ENCODE measurements at places on chromosomes 11 and 22.

- DNase-seq, result no peak
These were observed 16.2 kb downstream of the ATG13 start for GRCh38 chr11:46633291-46634217.

DNA sequence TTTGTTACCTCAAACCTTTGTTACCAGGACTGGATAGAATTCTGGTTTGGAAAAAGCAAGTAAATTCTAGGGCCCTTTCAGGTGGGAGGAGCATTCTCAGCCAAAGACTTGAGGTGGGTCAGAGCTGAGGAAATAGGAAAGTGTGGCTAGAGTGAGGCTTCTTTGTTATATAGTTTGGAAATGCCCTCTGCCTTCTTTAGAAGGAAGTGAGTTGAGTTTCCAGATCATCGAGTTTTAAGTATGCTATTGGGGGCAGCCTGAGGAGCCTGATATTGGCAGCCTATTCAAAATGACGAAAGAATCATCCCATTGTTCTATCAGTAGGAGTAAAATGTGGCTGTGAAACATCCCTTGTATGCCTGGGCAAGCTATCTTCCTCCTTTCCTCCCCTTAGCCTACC lies 134.1 kb downstream of the ARHGAP42 start:
- DNase-seq, result no peak

DNA sequence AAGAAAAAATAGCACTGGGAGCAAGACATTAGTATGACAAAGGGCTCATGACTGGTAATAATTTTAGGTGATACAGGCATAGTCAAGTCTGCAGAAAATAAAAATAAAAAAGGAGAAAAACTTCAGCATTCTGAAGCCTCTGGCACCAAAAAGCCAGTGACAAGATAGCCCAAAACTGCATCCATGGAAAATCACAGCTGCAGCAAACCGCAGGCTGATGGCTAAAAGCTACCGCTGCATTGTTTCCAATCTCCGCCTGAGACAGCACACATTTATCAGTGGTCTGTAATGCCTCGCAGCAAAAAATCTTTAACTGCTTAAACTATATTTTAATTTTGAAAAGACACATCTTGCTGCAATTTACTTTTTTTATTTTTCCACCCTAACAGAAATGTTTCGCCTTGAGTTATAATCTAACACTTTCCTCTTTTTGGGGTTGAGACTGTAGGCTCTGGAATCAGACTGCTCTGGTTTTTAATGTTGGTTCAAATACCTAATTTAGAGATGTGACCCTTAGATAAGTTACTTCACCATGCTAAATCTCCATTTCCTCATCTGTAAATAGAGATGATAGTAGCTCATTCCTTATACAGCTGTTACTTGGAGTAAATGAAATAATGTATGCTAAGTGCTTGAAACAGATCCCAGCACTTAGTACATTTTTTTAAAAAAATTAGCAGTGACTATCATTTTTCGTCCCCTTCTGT lies 42.0 kb upstream of the FIBIN start:
- no peak for DNase-seq

DNA sequence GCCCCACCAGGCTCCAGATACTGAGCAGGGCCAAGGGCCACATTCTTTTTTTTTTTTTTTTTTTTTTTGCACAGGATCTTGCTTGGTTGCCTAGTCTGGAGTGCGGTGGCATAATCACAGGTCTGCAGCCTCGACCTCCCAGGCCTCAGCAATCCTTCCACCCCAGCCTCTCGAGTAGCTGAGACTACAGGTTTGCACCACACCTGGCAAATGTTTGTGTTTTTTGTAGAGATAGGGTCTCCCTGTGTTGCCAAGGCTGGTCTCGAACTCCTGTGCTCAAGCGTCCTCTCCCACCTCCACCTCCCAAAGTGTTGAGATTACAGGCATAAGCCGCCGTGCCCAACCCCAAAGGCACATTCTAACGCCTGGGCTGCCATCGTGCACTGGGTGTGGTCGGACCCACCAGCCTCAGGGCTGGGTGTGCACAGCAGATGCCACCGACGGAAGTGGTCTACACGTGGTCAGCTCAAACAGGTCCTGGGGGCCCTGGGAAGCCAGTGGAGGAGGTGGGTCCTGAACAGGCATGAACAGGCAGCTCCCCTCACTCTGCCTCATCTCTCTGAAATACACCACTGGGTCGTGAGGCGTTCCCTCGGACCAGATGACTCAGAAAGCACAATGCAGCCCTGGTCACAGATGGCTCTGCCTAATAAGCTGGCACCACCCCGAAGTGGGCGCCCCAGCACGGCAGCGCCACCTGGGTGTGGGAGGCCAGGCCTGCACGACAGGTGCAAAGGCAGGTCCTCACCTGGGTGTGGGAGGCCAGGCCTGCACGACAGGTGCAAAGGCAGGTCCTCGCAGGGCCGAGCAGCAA lies 5.1 kb upstream of the B4GALNT4 start:
- DNase-seq, result no peak

GRCh38 chr22:32052936-32053791 lies 10.1 kb downstream of the SLC5A1 start:
- no peak for DNase-seq

DNA sequence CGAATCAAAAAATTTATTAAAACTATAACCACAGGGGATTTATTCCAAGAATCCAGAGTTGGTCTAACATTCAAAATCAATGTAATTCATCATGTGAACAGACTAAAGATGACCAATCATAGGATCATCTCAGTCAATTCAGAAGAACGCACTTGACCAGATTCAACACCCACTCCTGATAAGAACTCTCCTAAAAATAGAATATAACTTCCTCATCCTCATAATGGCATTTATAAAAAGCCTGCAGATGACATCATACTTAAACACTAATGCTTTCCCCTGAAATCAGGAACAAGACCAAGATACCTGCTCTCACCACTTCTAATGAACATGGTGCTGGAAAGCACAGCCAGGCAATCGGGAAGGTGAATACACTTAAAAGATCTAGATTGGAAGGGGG lies 10.5 kb upstream of the MUC2 start:
- no peak for DNase-seq

DNA sequence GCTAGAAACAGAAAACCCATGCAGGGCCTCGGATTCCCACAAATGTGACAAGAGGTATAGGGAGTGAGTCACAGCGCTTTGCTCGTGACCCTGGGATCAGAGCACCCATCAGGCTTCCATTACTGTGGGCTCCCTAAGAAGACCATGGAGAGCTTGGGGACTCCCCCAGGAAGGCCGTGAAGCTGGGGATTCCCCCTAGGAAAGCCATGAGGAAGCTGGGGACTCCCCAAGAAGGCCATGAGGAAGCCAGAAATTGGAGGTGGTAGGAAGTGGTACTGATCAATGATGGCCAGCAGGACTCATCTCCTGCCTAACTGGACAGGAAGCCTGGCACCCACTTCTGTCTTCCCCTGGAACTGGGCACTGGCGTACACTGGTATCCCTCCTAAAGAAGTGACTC lies 10.1 kb upstream of the DCPS start:
- no peak for DNase-seq

- DNase-seq, result no peak
These were observed 22.3 kb downstream of the CDKN1C start for GRCh38 chr11:2863276-2863618.

- DNase-seq, result no peak
These were observed 149.3 kb upstream of the B3GAT1 start for GRCh38 chr11:134561331-134561720.

- DNase-seq, result no peak
These were observed 19.1 kb upstream of the NECTIN1 start for GRCh38 chr11:119747868-119748660.

DNA sequence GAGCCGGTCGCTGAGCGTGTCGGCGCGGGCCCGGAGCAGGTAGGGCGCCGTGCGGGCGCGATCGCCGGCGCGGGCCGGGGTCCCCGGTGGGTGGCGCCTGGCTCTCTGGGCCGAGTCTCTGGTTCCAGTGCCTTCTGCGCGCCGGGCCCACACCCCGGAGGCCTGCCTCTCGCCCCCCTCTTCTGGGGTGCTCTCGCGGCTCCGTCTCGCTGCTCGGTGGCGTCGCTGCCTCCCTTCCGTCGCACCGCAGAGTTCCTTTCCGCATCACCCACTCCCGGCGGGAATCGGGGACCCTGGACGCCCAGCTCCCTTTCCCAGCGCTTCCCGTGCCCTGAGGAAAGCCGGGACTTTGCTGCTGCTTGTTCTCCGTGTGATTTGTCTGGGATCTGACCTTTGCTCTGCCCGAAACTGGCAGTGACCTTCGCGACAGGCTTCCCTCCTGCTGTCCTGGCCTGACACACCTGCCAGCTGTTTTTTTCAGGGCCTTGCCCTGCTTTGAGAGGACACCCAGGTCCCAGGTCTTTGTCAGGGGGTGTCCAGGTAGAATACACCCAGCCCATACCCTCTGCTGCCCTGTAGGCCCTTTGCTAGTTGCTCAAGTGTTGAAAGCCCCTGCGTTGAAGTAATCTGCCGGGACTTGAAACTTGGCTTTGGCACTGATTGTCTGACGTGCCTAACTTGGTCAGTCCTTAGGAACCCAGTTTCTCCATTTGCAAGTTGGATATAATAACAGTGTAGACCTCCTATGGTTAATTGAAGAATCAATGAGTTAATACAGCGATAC lies 711 bp downstream of the FDX1 start:
- DNase-seq, result peak; percentile 27

DNA sequence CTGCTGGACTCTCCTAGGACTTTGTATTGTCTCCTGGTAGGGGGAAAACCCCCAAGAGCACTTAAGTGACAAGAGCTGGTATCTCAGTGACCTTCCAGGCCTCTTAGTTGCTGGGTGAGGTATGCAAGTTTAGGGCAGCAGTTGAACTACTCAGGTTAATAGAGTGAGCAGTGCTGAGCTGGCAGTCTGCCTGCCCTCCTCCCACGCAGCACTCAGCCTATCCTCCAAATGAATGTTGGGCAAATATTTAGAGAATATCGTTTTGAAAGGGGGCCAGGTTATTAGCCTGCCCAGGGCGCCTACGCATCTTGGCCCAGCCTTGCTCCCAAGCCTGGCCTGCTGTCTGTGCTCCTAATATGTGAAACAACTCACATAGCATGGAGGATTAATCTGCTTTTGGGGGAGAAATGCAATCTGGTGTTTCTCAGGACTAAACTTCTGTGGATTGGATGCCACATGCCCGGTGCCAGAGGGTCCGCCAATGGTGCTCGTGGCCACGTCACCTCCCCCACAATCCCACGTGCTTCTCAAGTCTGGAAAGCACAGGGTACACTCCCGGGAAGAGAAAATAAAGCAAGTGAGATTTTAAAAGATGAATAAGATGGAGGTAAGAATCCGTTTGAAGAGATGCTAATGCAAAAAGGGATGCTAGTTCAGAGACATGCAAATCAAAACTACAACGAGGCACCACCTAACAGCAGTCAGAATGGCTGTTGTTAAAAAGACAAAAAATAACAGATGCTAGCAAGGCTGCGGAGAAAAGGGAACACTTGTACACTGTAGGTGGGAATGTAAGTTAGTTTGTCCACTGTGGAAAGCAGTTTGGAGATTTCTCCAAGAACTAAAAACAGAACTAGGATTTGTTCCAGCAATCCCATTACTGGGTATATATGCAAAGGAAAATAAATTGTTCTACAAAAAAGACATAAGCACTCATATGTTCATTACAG lies 67.7 kb downstream of the SPON1 start:
- DNase-seq, result no peak

DNA sequence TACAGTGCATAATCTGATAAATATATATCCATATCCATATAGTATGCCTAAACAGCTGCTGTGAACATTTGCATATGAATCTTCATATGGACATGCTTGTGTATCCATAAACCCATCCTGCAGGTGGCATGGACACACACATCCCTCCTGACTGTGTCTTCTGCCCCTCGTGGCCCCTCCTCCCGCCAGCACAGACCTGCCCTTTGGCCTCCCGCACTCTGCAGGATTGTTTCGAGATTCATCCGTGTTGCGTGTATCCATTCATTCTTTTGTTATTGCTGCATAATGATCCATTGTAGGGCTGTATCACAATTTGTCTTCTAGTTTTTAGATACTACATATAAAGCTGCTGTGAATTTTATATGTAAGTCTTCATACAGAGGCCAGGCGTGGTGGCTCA lies 24.0 kb downstream of the ZBED4 start:
- DNase-seq, result no peak

DNA sequence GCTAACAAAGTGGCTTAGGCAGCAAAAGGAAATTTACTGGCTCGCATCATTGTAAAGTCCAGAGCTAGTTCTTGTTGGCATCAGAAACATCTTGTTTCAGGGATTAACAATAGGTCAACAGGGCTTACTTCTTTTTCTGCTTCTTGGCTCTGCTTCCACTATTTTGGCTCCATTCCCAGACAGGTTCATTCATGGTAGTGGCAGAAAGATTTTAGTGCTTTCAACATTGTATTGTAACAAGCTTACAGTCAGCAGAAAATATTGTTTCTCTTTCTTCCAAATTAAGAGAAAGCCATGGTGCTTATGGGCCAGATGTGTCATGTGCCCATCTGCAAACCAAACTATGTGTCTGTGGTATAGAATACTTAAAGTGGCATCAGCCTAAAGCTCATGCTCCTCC lies 315.6 kb downstream of the RAB38 start:
- DNase-seq, result peak; percentile 10

DNA sequence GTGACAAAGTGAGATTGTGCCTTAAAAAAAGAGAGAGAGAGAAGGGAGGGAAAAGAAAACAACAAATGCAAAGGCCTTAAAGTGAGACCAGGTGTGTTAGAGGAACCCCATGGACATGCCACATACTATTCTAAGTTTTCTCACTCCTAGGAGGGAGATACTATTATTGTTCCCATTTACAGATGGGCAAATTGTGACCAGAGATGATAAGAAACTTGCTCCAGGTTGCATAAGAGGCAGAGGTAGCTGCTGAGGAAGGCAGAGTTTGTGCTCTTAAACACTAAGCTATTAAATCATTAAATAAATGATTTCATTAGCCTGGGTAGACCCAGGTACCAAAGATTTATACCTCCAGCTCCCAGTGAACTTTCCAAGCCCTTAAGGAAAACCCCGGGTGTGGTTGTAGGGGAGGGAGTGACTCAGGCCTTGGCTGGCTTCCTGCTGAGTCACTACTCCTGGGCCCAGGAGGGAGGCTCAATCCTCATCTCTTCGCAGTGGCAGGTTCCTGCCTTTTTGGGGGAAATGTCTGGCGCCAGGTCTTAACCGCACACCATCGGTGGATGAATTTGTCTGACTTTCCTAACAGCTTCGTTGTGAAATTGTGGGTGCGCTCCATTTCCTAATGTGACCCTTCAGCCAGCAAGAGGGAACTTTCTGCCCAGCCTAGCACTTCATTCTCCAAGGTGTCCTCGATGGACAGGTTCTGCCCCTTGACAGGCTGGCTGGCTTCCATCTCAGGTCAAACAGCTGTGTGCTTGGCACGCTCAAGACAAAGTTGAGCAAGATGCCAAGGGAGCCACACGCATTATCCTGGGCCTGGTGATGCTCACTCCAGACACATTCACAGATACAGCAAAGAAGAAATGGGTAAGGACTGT lies 33.4 kb upstream of the PTPRJ start:
- DNase-seq, result no peak

- DNase-seq, result no peak
These were observed 56.8 kb downstream of the MCM5 start for GRCh38 chr22:35456757-35457156.

DNA sequence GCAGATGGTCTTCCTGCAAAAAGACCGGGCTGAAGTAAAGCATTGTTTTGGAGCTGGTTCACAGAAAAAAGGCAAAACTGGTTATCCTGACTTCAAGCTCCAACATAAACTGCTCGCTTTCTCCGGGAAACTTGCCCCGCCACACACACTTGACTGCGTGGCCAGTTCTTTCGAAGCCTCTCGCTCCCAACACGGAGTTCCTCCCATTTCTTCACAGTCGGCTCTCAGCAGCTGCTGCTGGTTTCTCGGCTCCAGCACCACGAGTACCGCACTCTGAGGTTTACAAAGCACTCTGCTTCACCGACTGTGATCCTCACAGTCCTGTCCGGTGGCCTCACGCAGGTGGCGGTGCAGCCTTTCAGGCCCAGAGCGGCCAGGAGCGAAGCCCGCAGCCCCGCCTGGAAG lies 264 bp downstream of the CHEK1 start:
- no peak for DNase-seq

GRCh38 chr11:12238420-12238819 lies 128.0 kb downstream of the MICAL2 start:
- DNase-seq, result no peak

Measured in left kidney (tissue), 8 donors.